ENCODE measurements at places on chromosomes 3 and 15.
A peak's percentile ranks its signal among the peaks of the same experiment; 100 is the strongest.

GRCh38 chr15:38844736-38845135, 280.1 kb upstream of the RASGRP1 start:
- no peak for DNase-seq

DNA sequence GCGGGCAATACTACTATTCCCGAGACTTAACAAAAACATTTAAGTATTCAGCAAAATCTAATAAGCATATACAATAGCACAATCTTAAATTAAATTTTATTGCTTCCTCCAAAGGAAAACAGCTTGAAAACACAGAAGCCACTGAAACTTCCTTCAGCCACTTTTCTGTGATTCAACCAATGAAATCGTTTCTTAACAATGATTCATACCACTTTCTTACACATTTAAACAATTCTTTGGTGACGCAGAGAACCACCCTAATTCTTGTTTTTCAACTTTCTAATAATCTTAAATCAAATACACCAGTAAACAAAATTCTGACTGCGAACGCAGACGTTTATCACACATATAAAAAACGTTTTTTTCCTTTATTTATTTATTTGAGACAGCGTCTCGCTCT, 4.1 kb downstream of the TJP1 start:
- DNase-seq: no peak

GRCh38 chr3:188076176-188076575, 77.8 kb upstream of the LPP start:
- DNase-seq: peak; percentile 28

DNA sequence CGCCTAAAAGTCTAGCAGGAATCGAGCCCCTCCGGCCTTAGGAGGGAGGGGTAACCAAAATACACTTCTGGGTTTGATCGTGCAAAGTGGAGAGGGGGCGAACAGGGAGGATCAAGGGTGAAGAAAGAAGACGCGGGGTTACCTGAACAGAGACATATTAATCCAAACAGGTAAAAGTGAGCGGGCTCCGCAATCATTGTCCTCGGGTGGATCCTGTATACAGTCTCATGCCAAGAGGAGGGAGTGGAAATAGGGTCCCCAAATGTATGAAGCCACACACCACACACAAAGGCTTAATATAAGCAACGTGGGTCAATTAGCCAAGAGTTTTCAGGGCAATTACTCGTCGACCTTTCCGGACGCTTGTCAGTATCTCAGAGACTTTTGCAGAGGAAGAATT, 749.5 kb downstream of the ROBO1 start:
- DNase-seq: no peak

- DNase-seq: no peak
Measured at GRCh38 chr3:189803254-189803653, 172.1 kb downstream of the TP63 start.

DNA sequence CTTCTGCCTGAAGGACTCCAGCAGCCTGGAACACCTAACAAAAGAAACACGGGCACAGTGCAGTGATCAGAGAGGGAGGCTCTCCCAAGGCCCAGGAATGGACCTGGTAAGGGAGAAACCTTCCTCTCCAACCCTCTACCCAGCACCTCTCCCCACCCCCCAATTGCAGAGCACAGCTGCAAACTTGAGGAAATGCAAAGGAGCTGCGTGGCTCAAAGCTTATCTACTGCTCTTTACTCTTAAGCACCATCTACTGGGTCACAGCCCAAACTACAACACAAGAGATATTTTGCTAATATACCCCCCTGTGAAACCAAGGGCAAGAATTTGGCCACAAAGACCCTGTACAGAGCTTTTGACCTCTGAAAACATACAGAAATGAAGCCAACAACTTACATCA, 328.3 kb downstream of the OXSM start:
- no peak for DNase-seq

GRCh38 chr3:133295199-133295901, 104.5 kb upstream of the BFSP2 start:
- DNase-seq: no peak

DNA sequence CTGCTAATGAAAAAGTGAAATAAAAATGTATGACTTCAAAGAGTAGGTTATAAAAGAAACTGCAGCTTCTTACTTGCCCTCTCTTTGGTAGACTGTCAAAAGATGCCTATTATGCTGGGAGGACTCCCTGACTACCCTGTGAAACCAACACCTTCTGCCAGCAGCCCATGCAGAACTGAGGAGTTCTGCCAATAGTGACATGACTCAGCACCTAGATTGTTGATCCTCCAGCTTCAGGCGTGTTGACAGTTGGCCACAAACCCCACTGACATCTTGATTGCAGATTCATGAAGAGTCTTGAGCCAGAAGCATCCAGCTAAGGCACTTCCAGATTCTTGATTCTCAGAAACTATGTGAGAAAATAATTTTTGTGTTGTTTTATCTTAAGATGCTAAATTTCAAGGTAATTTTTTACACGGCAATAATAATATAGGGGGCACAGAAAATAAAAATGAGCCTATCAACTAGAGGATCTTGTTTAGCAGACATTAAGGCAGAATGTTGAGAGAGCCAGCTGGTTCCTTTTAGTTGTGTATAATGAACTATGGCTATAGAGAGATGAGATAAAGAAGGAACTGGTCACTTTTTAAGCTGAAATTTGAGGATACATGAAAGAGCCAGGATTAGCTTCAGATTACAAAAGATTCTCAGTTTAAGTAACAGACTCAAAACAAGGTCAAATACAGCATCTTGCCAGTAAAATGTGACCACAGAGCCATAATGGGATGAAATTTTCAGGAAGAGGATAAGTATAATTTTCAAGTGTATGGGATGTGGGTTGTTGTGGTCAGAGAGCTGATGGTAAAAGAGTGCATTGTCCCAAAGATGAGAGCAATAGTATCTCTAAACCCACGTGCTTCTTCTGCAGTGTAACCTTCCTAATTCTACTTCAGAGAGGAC, 588.7 kb upstream of the CBLB start:
- no peak for DNase-seq

DNA sequence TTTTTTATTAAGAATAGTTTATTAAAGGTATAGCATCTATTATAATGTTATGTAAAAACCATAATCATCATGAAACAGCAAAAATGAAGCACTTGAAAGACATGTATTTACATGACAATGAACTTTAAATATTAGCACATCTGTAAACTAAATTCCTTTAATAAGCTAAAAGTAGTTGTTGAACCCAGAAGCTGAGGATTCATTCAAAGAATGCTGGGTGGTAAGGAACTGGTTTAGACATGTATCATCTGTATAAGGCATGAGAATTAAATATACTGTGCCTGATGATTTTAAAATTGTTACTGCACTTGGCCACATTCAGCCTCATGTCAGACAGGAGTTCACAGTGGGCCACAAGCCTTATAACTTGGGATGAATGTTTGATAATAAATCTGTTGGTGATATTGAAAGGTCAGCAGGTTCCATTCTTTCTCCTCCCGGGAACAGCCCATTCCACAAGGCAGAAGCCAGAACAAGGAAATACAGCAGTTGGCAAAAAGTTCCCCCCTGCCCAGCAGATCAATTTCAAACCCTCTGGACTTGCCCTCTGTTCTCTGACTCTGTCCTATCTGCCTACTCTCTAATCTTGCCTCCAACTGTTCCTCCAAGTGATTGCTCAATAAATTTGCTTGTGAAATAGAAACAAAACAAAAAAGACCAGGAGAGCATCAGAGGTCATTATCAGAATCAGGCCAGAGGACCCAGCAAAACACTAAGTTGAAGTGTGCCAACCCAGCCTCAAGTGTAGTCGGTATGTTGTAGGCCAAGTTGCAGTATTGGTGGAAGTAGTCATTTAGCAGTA, 49.8 kb upstream of the TEX264 start:
- DNase-seq: no peak

DNA sequence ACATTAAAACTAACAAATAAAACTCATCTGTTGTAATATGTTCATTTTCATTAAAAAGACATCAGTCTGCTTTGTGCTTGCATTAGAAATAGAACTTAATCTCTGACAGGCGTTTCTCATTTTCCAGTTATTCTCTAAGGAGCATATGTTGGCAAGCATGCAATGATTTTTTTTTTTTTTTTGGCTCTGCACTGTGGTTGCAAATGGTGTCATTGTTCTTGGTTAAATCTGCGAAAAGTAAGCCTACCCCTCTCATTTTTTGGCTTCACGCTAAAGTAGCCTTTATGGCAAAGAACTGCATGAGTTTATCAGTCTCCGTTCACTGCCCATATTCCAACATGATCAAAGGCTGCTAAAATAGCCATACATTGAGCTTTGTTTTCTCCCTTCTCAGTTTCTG, 403.2 kb downstream of the MECOM start:
- DNase-seq: no peak

GRCh38 chr15:69578787-69579583, 126.4 kb downstream of the RPLP1 start:
- DNase-seq: no peak

- no peak for DNase-seq
Measured at GRCh38 chr15:55260562-55261131, 29.0 kb downstream of the RAB27A start.

DNA sequence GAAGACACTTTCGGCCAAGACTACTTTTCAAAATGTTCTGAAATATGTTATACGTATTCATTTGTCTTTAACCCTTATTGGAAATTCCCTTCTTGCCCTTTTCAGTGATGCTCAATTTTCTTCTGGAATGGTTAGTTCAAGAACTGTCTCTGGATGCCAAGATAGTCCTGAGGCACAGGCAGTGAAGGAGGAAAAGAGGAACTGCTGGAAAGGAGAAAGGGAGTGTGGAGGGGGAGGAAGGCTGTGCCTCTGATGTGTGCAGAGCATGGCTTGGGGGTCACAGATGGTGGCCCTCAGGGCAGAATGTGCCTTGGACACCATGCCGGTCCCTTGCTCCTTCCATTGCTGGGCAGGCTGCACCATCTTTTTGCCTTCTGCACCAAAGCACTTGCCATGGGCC, 73.7 kb downstream of the CEP63 start:
- no peak for DNase-seq

GRCh38 chr15:99995543-99995942, 262.3 kb upstream of the LYSMD4 start:
- no peak for DNase-seq

DNA sequence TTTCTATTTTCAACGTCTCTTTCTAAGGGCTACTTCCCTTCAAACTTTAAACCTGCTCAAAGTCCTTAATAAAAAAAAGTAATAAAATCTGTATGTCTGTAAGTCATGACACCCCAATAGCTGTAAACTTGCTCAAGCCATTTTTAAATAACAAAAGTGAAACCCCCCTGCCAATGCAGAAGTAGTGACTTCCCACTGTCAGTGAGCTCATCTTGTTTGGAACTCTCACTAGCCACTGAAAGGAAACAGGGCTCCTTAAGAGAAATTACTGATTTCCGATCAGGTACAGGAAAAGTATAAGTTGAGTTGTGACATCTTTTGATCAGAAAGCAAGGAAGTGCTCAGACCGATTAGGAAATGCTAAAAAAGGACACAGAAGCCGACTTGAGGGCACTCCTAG, 27.6 kb upstream of the GPR171 start:
- no peak for DNase-seq

DNA sequence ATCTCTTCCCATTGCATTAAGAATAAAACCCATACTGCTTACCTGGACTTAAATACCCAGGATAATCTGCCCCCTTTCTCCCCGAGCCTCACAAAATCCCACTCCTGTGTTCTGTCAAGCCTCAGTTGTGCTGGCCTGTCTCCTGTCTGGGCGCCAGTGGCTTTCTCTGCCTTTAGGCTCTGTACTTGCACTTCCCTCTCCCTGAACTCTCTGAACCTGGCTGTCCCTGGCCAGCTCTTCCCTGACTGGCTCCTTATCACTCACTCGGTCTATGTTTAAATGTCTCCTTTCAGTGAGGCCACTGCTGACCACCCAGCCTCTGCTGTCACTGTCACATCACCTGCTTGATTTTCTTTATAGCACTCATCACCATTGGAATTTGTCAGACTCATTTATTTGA, 382.7 kb upstream of the PPP2R3A start:
- no peak for DNase-seq

DNA sequence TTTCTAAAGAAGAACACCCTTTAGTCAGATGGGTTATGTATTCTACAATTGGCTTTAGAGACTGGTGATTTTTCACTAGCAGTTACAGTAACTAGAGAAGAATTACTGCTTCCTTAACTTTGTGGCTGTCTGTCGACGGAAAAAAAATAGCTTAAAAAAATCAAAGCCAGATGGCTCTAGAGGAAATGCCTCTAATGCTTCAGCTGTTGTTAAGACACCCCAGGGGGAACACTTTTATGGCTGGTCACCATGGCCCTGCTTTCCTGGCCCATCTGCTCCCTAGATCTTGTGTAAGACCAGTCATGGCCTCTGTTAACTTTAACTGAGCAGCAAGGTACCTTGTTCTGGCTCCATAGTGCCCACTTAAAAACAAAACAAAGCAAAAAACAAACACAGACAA, 198.6 kb upstream of the PLSCR5 start:
- no peak for DNase-seq

GRCh38 chr3:72344236-72344635, 504.0 kb downstream of the SHQ1 start:
- no peak for DNase-seq

DNA sequence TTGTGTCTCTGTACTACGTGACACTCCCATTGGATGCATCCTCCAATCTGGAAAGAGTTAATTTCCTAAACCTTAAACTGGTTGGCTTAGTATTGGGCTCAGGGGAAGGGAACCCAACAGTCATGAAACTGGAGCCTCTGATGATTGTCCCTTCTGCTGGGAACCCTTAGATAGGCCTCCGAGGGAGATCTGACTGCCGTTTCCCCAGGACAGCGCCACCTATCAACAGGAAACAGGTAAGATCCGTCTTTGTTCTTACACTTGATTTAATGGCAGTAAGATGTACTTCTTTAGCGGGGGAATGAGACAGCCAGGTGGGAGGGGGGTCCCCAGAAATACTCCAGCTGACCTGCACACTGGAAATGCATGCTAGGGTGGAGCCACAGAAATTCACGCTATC, 1749.6 kb downstream of the SI start:
- DNase-seq: no peak

DNA sequence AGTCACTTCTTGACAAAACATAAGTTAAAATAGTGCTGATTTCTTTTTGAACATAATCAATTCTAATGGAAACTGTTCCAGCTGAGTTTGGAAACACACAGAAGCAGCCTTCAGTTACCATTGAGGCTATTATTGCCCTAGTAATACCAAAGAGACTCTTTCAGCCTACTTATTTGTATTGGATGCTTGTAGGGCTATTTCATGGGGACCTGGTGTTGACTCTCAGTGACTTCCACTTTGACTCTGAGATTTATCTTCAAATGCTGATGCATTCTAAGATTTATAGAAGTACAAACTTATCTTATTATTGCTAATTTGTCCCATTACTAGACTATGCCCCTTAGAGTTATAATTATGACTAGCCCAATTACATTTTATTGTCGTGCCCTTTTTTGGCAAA, 67.4 kb downstream of the CMSS1 start:
- no peak for DNase-seq

- DNase-seq: peak; percentile 56
Measured at GRCh38 chr15:68651916-68652525, 73.2 kb downstream of the CORO2B start.

GRCh38 chr3:190676481-190676880, 162.6 kb downstream of the IL1RAP start:
- no peak for DNase-seq

DNA sequence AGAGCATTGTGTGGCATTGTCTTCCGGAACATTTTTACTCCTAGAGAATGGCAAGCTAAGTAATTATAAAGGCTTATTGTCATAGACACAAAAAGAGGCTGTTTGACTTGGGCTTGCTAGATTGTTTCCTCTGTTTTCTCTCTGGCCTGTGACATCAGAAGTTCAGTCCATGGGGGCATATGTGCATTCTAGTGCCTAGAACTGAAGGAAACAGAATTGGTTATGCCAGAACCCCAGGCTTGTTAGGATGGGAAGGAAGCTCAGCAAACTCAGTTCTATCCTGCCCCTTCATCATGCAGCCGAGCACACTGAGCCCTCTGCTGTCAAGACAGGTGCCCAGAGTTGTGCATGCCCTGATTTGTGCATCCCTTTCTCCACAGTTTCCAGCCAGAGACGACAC, 131.3 kb downstream of the PDE8A start:
- DNase-seq: no peak
